ENCODE measurements at places on chromosomes 5 and 9. TPM values are rescaled to one million over a fixed set of nuclear protein-coding genes. Genes with fewer than 3 reads are reported as not detected.

The ORM2 gene
- not detected for total RNA-seq

The LECT2 gene
- not detected for total RNA-seq

The CCNO gene
- not detected for total RNA-seq

The GABRA1 gene
- total RNA-seq = not detected

The IFNA2 gene
- total RNA-seq = not detected

The DDX41 gene
- 104 TPM for total RNA-seq

The SLC1A1 gene
- total RNA-seq = 1.8 TPM

The LCN1 gene
- not detected for total RNA-seq

The RANBP3L gene
- total RNA-seq = not detected

The B4GALT1 gene
- 93.2 TPM for total RNA-seq

The PCDHA13 gene
- total RNA-seq = not detected

The SPINK4 gene
- not detected for total RNA-seq

The SPINK7 gene
- not detected for total RNA-seq

The CCDC112 gene
- total RNA-seq = 4.9 TPM

The CXCL14 gene
- not detected for total RNA-seq

The C6 gene
- not detected for total RNA-seq

The SLC6A19 gene
- not detected for total RNA-seq

The PAXX gene
- 41.2 TPM for total RNA-seq

The HRCT1 gene
- 4.1 TPM for total RNA-seq

The FGFR4 gene
- 0.15 TPM for total RNA-seq

The RAB3C gene
- not detected for total RNA-seq

The FOXD1 gene
- 45.7 TPM for total RNA-seq

The CNTFR gene
- total RNA-seq = not detected

The ANKRD20A1 gene
- not detected for total RNA-seq

The TMEM215 gene
- not detected for total RNA-seq

The RABGAP1 gene
- total RNA-seq = 32.8 TPM

The SHOC1 gene
- total RNA-seq = not detected

The AK1 gene
- 132 TPM for total RNA-seq

The IL5 gene
- not detected for total RNA-seq

The UBQLN1 gene
- 108 TPM for total RNA-seq

The SAXO1 gene
- not detected for total RNA-seq

The CFAP90 gene
- total RNA-seq = not detected

The PCDHGA1 gene
- total RNA-seq = 0.91 TPM

The ZNF879 gene
- total RNA-seq = 2.5 TPM

The HMMR gene
- total RNA-seq = 33.1 TPM

The FAM120AOS gene
- 40.6 TPM for total RNA-seq

The LAMC3 gene
- not detected for total RNA-seq

The PCDHA9 gene
- total RNA-seq = not detected

The IFNA16 gene
- total RNA-seq = not detected

The BTNL3 gene
- total RNA-seq = not detected

The LCN9 gene
- not detected for total RNA-seq

The GARIN3 gene
- not detected for total RNA-seq

The SLC6A3 gene
- total RNA-seq = not detected

The WDR31 gene
- 1.4 TPM for total RNA-seq

The CDO1 gene
- 0.27 TPM for total RNA-seq

The LIX1 gene
- total RNA-seq = not detected

The C9orf78 gene
- 44.2 TPM for total RNA-seq

The NANS gene
- total RNA-seq = 81.5 TPM

The TEX48 gene
- total RNA-seq = not detected

The AQP7 gene
- not detected for total RNA-seq

Data from HFFc6 (cell line).